Dermis blood vessel endothelial cell (primary cell): ENCODE measurements at places on chromosomes 7 and 10.

- no peak for DNase-seq
These were observed 48.0 kb upstream of the ZNF365 start for GRCh38 chr10:62326176-62326575.

- DNase-seq, result peak; percentile 83
These were observed 41.7 kb upstream of the LOXL4 start for GRCh38 chr10:98309366-98310355.

DNA sequence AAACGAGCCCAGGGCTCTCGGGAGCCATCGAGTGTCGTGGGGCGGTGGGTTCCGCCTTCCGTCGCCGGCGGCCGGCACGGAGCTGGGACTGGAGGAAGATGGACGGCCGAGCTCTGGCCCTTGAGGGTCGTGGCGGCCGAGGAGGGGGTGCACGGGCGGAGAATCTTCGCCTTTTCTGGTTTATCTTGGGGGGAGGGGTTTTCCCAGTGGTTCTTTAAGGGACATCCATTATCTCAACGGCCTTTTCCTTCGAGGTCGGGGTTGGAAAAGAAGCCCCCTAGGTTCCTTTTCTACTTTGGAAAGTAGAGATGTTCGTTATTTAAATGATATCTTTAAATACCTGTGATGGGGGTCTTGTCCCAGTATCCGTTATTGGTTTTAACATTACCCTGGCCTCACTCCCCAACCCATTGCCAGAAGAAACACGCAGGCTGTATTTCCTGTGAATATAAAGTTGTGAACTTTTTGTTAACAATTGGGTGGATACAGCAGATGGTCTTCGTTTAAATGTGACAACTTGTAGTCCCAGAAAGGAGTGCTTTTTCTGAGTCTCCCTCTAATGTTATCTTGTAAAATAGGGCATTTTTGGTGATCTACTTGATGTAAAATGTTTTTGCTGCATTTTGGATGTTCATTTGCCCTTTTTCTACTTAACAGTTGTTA is 765 bp downstream of the CCAR1 start:
- peak; percentile 27 for DNase-seq

- no peak for DNase-seq
These were observed 7.4 kb downstream of the EGFR start for GRCh38 chr7:55026086-55026790.

DNA sequence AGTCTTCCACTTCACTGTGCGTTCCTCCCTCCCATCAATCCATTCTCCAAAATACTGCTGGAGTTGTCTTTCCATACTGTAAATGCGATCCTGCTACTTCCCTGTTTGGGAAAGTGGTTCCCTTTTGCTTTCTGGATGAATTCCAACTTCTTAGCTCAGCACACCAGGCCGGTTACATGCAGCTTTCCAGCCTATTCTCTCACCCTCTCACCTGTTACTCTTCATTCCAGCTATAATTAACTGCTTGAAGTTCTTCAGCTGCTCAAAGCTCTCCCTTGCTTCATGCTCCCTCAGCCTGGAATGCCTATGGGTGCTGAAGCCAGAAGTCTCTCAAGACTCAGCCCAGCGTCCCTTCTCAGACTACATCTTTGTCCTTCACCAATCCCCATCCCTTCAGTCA is 6.0 kb upstream of the ZNRF2 start:
- no peak for DNase-seq
